Gastroesophageal sphincter (tissue), 4 donors: ENCODE measurements at places on chromosomes 11 and 22.

DNA sequence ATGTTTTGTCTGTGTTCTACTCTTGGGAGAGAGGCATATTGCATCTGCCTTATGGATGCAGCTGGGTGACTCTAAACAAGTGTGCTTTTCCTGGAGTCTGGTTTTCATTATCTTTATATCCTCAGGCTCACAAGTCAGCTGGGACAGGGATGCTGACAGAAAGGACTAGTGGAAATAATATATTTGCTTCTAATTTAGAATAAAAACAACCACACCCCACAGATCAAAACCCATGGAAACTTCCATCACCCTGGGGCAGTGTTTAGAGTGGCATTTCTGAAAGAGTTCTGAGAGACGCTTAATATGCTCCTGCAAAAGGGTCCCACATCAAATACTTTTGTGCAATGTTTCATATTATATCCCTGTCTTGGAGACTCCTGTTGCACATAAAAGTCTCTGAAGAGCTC lies 20.8 kb downstream of the KCNE3 start:
- ATAC-seq, result no peak

DNA sequence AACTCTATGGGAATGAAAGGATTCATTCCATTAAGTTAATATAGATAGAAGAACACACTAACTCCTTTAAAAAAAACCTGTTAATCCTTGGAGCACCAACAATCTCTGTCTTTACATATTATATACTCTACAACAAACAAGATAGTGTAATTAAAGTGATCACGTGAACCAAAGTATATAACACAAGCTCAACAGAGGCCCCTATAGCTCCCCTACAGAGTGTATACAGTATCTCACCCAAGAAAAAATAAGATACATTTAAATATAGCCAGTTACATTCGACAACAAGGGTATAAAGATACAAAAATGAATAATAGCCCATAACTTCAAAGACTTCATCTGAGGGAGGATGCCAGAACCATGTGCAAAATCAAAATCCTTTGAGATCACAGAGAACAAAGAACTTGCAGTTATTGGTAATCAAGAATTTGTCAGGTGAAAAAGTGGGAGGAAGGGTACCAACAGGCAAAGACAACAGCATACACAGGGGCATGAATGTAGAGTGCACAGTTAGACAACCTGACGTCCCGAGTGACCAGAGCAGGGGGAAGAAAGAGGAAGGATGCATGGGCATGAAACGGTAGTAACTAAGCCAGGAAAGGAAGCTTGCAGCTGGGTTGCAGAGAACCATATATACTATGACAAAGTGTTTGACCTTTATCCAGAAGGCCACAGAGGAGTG lies 4.7 kb downstream of the FCHSD2 start:
- ATAC-seq, result no peak

DNA sequence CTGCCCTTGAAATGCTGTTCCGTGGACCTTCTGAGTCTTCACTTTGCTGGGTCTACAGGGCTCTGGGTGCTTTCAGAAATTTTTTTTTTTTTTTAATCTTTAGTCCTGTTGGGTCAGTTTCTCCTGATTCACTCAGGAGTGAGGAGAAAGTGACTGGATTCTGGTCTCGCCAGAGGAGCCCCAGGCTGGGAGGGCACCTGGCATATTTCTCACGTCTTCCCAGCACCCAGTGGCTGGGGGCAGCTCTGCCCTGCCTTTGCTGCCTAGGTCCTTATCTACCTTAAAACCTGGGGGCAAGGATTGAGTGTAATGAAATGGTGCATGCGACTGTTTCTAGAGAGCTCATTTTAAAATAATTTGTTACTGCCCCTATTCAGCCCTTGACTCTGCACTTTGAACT lies 23.3 kb downstream of the SAMM50 start:
- ATAC-seq, result no peak

- ATAC-seq, result no peak
Measured at GRCh38 chr11:50174189-50174588, 141.5 kb downstream of the OR4C45 start.

DNA sequence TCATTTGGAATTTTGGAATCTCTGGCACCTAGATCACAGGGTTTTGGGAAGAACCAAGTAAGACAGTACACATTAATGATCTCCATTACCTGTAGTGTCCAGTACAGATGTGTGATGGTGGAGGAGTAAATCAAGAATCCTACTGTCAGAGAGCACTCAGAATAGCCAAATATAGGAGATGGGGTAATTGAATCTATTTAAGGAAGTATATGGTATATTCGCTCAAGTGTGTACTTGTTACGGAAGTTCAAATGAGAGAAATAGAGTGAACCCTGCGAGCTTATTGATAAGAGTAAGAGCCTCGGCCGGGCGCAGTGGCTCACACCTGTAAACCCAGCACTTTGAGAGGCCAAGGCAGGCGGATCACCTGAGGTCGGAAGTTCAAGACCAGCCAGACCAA lies 2.2 kb downstream of the SPCS2 start:
- no peak for ATAC-seq

DNA sequence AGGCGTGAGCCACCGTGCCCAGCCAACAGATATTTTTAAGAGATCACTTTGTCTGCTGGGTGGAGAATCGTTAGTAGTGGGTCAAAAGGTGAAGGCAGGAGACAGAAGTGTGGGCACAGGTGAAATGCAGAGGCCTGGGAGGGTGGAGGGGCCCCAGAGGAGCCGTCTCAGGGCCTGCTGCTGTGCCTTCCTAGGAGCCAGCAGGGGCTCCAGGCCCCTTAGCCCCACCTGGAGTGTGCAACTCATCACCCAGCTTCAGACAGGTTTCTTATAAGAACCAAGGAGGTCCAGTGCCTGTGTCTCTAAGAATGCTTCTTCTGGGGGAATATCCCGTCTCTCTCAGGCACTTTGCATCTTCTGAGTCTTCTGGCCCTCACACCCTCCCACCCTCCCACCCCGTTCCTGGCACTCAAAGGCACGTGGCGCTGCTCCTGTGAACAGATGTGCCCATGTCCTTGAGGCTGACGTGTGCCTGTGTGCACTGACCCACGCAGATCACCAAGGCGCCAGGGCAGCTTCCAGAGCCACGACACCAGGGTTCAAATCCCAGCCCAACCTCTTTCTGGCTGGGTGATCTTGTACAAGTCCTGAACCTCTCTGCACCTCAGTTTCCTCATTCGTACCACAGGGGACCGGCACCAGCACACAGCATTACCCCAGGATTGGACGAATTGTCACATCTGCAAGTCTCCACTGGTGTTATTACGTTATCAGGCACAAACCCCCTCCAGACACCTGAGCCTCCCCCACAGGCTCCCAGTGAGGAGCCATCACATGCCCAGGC lies 3.4 kb downstream of the ARSA start:
- no peak for ATAC-seq

- ATAC-seq, result no peak
Measured at GRCh38 chr11:12770435-12770834, 96.2 kb downstream of the TEAD1 start.

GRCh38 chr11:81030186-81030585 lies 1589.4 kb upstream of the TENM4 start:
- ATAC-seq, result no peak

DNA sequence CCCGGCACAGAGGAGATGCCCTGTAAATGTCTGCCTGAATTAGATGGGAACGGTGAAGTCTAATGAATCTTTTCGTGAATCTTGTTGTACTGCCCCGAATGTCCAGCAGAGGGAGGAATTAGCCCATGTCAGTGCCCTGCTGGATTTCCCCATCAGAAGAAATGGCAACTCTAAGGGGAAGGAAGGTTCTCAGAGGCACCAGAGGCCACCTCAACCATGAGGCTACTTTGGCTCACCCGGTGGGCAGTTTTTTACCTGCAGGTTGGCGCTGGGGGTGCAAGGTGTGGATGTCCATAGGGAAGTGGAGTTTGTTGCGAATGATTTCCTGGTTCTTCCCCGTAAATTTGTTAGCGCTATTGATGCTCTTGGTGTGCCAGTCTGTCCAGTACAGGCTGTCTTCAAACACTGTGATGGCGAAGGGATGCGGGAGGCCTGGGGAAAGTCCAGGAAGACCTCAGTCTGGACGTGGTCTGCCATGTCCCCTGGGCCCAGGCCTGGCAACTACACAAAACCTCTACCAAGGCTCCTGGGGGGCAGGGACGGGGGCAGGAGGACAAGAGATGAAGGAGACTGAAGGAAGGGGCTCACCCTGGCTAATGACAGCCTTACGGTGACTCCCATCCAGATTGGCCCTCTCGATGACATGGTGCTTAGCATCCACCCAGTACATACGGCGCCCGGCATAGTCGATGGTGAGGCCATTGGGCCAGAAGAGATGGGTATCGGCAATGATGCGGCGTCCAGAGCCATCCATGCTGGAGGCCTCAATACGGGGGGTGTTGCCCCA lies 28.5 kb downstream of the LRP4 start:
- peak; percentile 68 for ATAC-seq

GRCh38 chr11:122280870-122281269 lies 164.9 kb upstream of the BLID start:
- ATAC-seq, result no peak

DNA sequence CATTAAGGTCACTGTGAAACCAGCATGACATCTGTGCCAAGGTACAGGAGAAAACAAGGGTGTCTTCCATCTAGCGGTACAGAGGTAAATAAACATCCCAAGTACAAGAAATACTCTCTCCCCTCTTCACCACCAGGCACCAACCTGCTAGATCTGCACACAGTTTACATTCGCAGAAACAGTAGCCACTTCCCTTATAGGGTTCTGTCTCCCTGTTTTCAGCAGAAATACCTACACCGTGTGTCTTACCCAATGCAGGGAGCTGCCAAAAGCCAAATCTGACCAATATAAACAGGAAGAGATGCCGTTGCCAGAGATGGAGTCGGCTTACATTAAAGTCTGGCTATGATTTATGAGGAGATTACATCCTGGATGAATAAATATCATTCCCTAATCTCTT lies 1.2 kb downstream of the SCN4B start:
- no peak for ATAC-seq

GRCh38 chr11:115933564-115933963 lies 429.3 kb upstream of the CADM1 start:
- no peak for ATAC-seq

DNA sequence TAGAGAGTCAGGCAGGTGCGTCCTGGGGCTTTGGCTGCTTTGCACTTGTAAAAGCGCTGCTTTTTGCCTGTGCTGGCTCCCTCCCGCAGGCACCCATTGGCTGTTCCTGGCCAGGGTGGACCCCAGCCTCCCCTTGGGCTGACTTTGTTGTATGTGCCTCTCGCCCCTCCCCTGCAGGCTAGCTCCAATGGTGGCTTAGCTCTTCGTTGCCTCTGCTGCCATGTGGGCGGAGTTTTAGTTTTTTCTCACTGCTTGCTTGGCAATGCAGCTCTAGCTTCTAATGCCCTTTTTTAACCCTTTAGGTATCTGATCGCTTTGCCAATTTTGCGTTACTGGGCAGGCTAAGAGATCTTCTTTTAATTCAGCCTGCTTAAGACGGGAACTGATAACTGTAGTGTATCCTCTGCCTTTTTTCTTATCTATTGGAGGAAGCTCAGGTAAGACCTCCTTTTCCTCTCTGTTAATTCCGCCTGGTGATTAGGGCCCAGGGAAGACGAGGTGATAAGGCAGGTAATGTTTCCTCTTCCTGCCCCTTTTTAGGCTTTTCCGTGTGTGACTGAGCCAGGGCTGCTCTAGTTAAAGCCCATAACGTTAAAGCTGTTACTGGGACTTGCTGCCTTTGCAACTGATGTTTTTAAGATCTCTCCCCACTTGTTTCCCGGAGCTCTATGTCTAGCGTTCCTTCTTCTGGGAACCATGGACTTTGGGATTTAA lies 11.7 kb upstream of the GLYATL1 start:
- no peak for ATAC-seq

GRCh38 chr11:116357784-116358544 lies 414.8 kb downstream of the BUD13 start:
- no peak for ATAC-seq

DNA sequence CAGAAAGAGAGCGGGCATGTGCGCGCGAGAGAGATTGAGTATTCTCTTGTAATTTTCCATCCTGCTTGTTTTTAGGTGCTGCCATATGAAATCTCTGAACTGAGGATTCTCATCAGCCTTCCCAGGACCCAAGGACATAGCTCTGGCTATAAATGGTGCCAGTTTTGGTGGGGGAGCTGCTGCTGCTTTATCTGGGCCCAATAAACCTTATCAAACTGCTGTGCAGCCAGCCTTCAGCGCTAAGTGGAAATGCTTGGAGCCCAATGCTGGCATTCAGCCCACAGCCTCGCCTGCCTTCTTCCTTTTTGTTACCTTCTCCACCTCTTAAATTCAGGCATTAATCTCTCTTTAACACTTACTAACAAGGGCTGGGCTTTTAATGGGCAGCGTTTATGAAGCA lies 2.4 kb upstream of the ZBTB16 start:
- no peak for ATAC-seq

DNA sequence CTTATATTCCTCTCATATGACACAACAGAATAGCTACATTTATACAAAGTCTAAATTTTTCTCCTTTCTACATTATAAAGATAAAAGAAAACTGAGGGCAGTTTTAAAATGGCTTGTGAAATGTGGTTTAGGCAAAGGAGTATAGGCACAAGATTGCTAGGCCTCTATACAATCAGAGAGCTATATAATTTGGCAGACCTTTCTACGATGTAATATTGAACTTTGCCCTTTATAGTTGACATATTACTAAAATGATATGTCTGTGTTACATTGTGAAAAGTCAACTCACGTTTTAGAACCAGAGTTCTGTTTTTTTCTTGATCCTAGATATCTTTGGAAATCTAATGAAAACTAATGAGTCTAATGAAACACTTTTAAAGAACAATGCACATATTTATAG lies 430.2 kb downstream of the DLG2 start:
- ATAC-seq, result no peak

GRCh38 chr11:98587884-98588283 lies 432.9 kb upstream of the CNTN5 start:
- ATAC-seq, result no peak

GRCh38 chr11:69745201-69745600 lies 29.9 kb downstream of the FGF4 start:
- ATAC-seq, result no peak

DNA sequence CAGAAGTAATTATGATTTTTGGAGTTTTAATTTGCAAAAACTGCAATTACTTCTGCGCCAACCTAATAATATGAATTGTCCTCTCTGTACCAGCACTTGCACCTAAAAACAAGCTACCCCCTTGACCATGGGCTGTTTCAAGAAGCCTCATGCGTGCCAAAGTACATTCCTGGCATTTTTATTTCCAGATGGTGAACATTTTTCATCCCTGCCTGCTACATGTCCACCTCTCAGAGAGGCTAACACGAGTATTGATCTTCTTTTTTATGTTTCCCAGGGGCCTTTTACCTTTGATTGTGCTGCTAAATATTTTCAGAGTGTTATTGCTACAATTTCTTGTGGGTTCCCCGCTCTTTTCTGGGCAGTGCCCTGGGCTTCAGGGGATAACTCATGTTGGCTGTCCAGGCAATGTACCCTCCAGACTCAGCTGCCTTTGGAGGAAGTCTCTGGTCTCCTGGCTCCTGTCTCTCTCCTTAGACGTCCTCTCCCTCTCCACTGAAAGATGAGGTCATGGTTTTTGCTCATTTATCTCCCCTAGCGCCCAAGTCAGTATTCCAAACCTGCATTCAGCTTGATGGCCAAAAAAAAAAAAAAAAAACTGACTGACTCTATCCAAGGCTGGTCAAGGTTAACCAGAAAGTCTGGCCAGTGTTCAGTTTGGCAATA lies 86.2 kb upstream of the ASPHD2 start:
- ATAC-seq, result no peak

GRCh38 chr11:111454561-111455192 lies 57.5 kb downstream of the BTG4 start:
- no peak for ATAC-seq
